ENCODE measurements at places on chromosomes 4 and X.

DNA sequence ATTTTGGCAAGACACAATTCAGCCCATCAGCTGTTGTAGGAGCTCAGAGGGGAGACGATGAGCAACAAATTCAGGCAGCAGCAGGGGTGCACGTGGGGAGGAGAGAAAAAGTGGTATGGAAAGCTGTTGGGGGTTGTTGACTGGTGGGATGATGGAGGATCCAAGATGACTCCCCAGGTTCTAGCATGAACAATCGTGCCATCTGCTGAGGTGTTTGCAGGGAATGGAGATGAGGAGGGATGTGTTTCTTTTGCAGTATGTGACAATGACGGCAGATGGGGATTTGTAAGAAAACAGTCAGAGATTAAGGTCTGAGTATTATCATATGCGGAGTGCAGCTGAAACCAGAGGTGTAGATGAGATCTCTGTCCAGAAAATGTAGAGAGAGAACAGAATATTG lies 63.3 kb downstream of the SEL1L3 start:
- no peak for DNase-seq

GRCh38 chr4:67885762-67886161 lies 2.0 kb upstream of the TMPRSS11D start:
- peak; percentile 83 for DNase-seq

GRCh38 chr4:101295691-101296090 lies 51.6 kb downstream of the PPP3CA start:
- no peak for DNase-seq

DNA sequence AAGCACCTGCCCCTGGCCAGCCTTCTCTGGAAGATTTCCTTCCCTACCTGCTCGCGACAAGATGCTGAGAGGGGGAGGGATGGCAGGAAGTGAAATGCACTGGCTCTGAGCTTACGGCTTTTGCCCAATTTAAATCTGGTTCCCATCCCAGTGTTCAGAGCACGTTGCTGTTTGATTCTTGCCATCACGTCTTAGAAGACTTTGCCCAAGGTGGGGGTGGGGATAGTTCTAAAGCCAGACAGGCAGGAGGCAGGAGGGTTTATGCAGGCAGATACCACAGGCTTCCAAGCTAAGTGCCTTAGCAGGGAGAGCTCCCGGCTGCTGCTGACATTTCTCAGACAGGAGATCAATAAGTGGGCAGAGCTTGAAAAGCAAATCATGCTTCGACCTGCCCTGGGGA lies 393.9 kb downstream of the MID1IP1 start:
- DNase-seq: no peak

DNA sequence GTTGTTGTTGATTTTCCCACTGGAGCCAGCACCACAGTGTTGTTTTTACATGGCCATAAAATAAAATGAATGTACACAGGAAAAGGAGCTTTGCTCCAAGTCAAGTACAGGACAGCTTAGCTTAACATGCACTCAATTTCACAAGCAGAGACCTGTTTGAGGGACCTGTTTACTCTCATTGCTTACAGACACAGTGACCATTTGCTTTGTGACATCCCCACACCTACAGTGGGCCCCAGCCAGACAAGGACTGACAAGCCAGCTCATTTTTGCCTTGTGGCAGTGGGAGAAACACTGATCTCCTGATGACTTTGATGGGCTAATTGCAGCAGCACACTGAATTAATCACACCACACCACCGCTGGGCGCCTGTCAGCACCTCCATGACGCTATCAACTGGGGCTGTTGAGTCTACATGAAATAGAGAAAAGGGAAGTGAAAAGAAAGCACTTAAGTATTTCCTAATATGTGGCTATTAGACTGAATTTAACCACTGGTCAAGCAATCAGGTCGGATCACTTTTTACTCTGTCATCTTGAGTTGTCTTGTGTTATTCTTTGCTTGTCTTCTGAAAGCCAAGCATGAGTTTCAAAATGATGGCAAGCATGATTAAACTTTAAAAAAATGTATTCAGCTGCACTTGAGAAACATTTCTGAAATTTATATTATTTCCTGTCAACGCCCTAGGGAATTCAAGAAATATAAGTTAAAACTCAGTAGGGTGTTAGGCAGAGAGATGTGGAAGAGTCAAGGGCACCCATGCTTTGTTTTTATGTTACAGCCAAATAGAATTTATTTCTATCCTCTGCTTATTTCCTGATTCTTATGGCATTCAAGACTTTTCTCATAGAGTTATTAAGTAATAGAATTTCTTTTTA lies 557.7 kb downstream of the RAB28 start:
- DNase-seq: no peak

DNA sequence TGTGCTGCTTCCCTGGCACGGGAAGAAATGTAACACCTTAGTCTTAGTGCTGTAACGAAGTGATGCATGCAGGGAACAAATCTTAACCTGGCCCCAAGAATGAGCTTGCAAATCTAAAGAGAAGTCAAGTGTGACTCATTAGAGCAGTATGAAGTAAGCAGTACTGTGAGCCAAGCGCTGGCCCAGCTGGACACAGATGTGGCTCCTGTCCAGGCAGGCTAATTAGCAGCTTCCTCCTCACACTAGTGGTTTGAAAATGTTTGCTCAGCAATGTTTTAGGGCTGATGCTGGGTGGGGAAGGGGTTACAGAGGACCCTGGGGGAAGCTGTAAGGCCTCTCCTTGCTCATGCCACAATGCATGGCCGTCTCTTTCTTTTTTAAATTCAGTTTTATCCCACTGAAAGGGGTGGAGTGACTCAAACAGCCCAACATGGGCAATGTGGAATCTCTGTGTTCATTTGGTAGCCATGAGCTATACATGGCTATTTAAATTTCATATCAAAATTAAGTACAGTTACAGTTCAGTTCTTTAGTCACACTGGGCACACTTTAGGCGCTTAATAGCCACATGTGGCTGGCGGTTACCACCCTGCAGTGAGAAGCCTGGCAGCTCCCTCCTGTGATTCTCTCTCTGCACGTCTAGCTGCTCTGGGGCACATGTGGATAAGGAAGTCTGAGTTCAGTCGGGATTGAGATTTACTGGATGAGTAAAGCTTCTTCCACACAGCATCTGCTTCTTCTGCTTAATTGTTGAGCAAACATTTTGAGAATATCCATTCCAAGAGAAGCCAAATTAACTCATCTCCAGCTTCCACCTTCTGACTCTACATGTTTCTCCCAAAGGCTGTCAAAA lies 48.8 kb downstream of the MAP7D2 start:
- peak; percentile 74 for DNase-seq

- DNase-seq: no peak
Measured at GRCh38 chr4:142262956-142263355, 583.1 kb downstream of the INPP4B start.

GRCh38 chr4:26864899-26865298 lies 4.3 kb downstream of the STIM2 start:
- DNase-seq: no peak

GRCh38 chr4:147117431-147117830 lies 171.8 kb upstream of the TTC29 start:
- DNase-seq: no peak

DNA sequence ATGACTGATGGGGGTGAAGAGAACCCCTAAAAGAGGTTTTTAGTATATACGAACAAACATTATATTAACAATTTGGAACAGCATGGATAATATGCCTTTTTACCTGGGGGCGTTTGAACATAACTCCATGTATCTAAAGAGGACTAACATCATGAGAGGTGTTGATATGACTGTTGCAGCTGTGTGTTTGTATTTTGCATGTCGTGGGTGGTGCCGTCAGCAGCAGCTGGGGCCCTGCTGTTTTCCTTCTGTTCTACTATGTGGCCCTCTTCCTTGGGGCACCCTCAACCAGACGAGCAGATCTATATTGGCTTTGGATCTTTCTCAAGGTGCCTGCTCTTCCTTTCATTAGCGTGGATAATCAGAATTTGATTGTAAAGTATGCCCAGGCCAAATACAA lies 11.2 kb downstream of the GBA3 start:
- DNase-seq: no peak

DNA sequence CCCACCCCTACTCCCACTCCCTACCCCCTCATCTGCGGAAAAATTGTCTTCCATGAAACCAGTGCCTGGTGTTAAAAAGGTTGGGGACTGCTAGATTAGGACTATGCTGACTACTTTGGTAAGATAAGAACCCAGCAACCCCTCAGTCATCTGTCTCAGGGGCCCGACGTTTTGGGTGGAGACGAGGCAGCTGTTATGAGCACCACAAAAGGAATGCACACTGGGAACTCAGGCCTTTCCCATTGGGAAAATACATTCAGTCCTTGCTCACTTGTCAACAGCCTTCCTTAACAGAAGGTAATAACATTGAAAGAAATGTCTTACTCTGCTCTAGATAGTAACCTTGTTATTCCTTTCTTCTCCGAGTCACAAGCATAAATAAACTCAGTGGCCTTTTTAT lies 310.8 kb downstream of the AFF2 start:
- peak; percentile 0 for DNase-seq

- no peak for DNase-seq
Measured at GRCh38 chrX:54819201-54819600, 11.7 kb downstream of the MAGED2 start.

GRCh38 chrX:30668581-30668980 lies 15.4 kb downstream of the GK start:
- no peak for DNase-seq

GRCh38 chrX:68883800-68884199 lies 55.0 kb downstream of the EFNB1 start:
- DNase-seq: no peak

GRCh38 chr4:122583906-122584305 lies 37.0 kb downstream of the IL21 start:
- DNase-seq: no peak

GRCh38 chr4:687048-687970 lies 1.6 kb downstream of the SLC49A3 start:
- peak; percentile 83 for DNase-seq

- no peak for DNase-seq
Measured at GRCh38 chrX:37509349-37509748, 62.1 kb upstream of the LANCL3 start.

DNA sequence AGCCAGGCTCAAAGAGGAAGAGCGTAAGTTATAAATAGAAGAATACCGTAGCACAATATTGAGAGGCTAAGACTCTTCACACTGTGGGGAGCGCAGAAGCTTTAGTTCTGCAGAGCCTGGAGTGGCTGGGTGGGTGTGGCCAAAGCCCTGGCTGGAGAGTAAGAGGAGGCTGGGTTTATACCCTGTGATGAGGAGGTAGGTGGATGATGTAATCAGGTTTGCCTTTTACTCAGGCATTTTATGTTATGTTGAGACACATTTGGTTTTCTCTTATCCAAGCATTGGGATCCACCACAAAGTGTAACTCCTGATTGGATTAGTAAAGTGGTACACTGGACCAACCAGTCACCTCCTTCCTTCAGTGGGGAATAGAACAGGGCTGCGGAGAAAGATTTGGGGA lies 13.9 kb downstream of the CDS1 start:
- peak; percentile 85 for DNase-seq

DNA sequence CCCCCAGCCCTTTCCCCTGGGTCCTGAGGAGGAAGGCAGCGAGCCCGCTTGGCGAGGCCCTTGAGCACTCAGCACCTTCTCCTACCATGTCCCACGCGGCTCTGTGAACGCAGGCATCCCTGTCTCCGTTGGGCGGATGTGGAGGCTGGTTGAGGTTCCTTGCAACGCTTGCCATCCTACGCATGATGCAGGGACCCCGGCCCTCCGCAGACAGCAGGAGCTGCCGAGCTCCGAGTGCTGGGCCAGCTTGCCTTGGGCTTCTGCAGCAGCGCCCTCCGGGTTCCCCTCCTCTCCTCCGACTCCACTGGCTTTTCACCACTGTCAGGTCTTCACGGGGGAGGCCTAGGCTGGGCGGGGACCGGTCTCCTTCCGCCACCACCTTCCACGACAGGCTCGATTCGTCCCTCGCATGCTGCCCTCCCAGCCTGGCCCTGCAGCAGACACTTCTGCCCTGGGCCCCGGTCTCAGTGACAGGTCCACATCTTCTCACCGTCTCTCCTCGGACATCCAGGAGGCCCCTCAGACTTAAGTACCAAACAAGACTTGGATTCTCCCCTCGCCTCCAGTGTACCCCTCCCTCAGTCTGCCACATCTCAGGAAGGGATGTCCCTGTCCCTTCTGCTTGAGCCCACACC lies 67.6 kb upstream of the HGFAC start:
- no peak for DNase-seq

- no peak for DNase-seq
Measured at GRCh38 chrX:132955690-132956089, 2.7 kb downstream of the HS6ST2 start.

GRCh38 chr4:153790962-153791551 lies 2.2 kb upstream of the SFRP2 start:
- DNase-seq: no peak

GRCh38 chr4:109389369-109390114 lies 44.1 kb upstream of the SEC24B start:
- DNase-seq: no peak

DNA sequence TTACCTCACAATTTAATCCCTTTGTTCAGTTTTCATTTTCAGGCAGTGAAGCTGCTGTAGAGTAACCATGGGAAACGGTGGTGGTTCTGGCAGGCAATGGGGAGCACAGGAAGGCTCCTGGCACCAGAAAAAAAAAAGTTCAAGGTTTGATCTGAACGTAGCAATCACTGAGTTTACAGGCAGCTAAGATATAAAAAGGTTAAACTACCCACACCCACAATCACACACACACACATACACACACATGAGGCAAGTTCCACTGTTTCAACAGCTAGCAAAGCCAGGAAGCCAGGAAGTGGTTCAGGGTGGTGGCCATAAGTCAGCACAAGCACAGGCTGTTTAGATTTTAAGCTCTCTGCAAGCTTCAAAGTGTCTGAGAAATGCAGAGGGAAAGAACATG lies at the start of gene SULT1B1:
Gene SULT1B1, minus strand, starts transcription at position 166 of the 400 bp plus-strand sequence. CDS start 5,403 bp downstream, outside the sequence.
- no peak for DNase-seq
